NCI-H1417 treated with DMSO at 0.1 percent for 48 hours (cell line): ENCODE measurements at places on chromosomes 5 and 9.

DNA sequence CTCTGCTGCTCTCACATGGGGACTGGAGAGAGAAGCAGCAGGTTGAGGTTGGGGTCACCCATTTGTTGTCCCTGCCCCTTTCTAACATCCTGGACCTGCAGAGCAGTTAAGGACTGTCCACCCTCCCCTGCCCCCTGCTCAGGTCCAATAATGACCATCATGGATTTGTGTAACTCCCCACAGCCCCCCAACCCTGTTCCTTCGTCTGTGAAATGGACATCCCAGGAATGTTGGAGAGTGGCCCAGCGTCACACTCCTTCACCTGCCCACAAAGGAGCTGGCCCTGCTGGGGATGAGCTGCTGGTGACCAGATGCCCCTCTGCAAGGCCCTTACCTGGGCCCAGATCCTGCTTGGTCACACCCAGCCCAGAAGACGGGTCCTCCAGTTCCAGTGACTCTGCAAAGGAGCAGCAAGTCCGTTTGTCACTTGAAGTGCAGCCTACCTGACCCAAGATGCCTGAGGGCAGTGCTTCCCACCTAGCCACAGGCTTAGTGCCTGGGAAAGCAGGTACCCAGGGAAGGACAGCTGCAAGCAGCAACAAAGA lies 10.4 kb downstream of the CD74 start:
- no peak for DNase-seq

GRCh38 chr5:134403951-134404350 lies 7.7 kb downstream of the CDKN2AIPNL start:
- no peak for DNase-seq

GRCh38 chr9:7145361-7146069 lies 387.7 kb downstream of the KDM4C start:
- no peak for DNase-seq

GRCh38 chr5:66991746-66992145 lies 204.9 kb downstream of the CD180 start:
- DNase-seq, result no peak

DNA sequence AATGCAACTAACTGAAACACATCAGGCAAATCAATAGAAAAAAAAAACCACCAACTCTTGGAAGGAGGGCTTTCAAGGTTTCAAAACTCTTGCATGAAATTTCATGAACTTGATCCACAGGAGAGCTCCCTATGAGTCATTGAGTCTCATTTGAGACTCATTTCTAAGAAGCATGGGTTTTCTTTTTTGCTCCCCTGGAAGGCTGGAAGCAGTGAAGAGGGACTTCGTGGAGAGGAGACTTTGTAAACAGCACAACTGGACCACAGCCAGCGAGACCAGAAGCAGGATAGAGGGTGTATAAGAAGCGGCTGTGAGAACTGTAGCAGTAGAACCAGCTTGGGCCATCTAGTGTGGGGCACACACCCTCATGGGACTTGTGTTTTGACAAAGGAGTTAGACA lies 41.2 kb upstream of the RAPGEF1 start:
- no peak for DNase-seq
